ENCODE measurements at places on chromosomes 11 and 22.
A peak's percentile ranks its signal among the peaks of the same experiment; 100 is the strongest.

DNA sequence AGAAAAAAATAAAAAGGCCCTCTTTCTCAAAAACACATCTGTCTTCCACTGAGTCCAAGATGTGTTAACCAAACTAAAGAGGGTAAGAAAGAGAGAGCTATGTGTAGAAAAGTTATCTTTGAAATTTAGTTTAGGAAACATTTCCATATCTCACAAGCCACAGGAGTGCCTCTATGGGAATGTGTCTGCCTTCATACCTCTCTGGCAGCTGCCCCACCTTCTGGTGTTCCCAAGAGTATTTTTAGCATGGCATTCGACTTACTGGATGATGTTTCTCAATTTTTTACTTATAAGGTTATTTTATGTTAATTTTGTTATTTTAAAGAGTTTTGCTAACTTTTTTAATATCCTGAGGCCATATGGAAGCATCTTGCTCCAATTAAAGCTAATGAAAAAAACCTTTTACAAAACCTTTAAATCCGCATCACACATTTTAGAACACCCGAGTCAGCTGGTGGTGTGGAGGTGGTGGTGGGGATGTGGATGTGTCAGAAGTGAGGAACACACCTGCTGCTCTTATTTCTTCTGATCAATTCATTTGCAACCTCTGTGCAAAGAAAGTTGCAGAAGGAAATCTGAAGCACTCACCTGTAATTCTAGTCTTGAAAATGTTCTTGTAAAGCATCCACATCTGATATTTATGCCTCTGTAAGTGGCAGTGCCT, 112.2 kb downstream of the NCAM1 start:
- no peak for DNase-seq

DNA sequence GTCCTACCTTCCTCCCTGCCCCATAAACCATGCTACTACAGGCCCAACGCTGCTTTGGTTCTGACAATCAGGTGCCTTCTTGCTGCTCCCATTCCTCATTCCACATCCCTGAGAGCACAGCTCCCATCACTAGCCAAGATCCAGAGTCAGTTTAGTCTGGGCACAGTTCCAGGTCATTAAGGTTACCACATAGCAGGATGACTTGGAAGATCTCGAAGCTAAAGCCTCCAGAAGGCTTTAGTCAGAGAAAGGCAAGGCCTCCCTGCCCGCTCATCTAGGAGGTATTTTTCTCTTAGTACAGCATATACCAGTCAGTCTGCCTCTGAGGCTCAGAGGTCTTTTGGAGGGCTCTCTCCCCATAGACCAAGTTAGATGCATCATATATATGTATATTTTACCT, 30.3 kb downstream of the TRIM66 start:
- peak; percentile 98 for DNase-seq

DNA sequence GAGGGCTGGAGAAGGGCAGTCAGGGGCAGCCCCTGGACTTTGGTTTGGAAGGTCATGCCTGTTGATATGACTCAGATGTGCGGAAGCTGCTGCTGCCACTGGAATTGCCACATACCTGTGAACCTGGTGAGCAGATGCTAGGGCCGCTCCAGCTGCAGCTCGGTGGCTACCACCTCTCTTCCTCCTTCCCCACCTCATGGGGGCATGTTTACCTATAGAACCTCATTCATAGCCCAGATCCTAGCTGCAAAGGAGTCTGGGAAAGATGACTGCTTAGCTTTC, 17.5 kb upstream of the TSPAN18 start:
- DNase-seq = peak; percentile 31

- DNase-seq = peak; percentile 85
Measured at GRCh38 chr22:32469799-32470212, 4.8 kb upstream of the FBXO7 start.

DNA sequence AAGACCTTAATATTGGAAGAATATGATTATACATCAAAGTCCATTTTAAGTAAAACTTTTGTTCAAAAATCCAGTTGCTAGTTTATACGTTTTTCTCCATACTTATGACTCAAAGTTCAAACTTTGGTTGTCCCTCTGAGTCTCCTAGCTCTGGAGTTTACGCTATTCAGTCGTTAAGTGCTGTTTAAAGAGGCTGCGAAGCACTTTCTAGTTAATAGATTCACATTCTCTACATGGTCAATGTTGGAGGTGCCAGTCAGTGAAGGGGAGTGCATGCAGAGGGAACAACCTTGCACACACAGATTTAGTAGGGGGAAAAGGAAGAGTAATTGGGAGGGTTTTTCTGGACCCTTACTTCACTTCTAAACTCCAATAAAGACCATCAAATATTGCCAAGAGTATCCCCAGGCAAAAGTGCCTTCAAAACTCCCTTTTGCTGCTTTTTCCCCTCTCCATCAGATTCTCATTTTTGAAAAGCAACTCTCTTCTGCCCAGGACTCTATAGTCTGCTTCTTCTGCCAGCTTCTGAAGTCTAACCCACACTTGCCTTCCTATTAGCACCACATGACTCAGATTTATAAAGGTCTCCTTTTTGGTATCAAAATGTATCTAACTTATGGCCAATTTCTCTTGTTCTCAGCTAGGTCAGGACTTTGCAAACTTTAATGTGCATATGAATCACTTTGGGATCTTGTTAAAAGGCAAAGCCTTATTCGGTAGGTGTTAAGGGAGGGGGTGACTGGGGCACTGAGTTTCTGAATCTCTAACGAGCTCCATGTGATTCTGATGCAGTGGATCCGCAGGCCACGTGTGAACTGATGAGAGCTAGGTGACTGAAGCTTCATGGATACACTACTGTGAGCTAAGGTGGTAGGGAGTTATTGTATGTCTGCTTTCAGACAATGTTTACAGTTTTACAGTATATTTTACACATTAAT, 96.2 kb upstream of the MTMR2 start:
- no peak for DNase-seq

DNA sequence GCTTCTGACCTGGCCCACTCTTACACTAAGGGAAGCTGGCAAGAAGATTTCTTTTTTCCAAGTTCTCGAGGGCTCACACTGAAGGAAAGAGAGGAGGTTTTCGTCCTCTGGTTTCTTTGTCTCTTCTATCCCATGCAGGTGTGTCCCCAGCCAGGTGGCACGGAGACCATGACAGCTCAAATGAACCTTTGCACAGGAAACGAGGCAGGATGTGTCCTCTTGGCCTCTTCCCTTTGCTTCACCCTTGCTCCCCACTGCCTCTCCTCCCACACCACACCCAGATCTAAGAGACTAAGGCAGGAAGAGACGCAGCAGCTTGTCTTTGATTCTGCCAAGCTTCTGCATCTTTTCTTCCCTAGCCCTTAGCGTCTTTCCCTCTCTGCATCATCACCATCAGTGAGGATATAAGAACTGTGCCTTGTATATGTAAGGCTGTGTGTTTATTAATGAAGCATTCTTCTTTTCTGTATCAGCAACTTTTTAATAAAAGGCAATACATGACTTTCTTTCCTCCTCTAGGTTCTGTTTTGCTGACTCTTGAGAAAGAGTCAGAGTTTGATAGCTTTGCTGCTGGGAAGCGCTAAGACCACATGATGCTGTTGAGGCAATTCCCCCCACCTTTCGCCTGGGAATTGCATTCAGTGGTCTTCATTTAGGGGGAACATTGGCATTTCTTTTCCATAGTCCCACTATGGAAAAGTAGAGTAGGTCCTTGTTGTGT, 56.0 kb upstream of the PARVA start:
- no peak for DNase-seq

DNA sequence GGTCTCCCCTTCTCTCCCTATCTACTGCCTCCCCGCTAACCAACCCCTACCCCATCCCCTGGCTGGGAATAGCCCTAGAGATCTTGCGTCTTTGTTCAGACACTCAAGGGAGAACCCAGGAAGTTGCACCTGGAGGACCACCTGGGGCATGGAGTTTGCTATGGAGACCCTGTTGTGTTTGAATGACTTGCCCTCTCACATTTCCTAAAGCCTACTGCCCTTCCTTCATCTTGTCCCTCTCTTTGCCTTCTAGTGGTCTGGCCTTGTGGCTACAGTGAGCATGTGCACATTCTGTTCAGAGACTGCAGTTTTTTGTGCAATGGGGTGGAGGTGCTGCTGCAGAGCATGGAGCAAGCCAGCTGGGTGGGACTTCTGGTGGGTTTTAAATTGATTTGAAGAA, 42.5 kb downstream of the ZNRF3 start:
- no peak for DNase-seq

- DNase-seq = peak; percentile 66
Measured at GRCh38 chr11:28090052-28090749, 17.8 kb downstream of the KIF18A start.

- peak; percentile 55 for DNase-seq
Measured at GRCh38 chr11:73184953-73185671, 33.0 kb upstream of the P2RY2 start.

GRCh38 chr11:936199-936598, 10.5 kb downstream of the AP2A2 start:
- no peak for DNase-seq

DNA sequence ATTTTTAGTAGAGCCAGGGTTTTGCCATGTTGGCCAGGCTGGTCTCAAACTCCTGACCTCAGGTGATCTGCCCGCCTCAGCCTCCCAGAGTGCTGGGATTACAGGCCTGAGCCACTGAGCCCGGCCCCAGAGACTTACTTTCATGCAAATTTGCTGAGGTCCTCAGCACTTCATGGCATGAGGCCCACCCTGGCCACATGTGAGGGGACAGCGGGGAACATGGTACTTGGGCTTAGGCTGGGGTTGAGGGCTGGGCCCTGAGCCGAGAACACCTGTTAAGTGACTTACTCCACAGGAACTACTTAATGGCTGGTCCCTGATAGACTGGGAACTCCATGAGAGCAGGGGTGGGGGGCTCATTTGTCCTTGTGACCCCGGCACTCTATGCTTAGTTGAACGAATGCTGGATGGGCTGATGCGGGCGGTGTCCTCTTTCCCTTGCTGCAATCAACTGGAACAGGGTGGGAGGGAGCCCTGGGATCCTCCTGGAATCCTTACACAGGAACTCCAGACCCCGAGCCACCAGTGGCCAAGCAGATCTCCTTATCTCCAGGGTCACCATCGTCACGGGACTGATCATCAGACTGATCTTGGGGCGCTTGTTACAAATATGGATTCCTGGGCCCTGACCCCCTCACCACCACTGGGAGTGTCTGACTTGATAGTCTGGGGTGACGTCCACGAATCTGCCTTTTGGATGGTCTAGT, 1.0 kb downstream of the VSIG10L2 start:
- no peak for DNase-seq

- DNase-seq = no peak
Measured at GRCh38 chr11:72009156-72009555, 10.4 kb downstream of the IL18BP start.

GRCh38 chr22:37525746-37526350, 6.6 kb upstream of the CARD10 start:
- DNase-seq = no peak

GRCh38 chr11:14541192-14541947, 21.2 kb upstream of the PSMA1 start:
- DNase-seq = peak; percentile 24

DNA sequence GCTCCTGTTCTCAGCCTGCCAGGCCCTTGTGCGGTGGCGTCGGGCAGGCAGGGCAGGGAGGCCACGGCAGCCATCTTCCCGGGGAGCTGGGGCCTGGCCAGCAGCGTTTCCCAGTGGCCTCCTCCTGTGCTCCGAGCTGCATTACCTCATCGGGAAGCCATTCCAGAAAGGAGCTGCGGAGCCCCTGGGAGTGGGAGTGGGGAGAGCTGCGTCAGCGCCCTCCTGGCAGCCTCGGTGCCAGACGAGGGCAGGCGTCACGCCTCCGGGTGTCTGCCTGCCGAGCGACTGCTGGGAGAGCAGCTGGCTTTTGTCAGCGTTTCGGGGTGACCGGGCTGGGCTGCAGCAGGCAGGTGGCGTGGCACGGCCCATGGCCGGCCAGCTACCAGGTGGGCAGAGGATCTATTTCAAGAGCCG, 30.9 kb upstream of the WNT7B start:
- DNase-seq = peak; percentile 96

DNA sequence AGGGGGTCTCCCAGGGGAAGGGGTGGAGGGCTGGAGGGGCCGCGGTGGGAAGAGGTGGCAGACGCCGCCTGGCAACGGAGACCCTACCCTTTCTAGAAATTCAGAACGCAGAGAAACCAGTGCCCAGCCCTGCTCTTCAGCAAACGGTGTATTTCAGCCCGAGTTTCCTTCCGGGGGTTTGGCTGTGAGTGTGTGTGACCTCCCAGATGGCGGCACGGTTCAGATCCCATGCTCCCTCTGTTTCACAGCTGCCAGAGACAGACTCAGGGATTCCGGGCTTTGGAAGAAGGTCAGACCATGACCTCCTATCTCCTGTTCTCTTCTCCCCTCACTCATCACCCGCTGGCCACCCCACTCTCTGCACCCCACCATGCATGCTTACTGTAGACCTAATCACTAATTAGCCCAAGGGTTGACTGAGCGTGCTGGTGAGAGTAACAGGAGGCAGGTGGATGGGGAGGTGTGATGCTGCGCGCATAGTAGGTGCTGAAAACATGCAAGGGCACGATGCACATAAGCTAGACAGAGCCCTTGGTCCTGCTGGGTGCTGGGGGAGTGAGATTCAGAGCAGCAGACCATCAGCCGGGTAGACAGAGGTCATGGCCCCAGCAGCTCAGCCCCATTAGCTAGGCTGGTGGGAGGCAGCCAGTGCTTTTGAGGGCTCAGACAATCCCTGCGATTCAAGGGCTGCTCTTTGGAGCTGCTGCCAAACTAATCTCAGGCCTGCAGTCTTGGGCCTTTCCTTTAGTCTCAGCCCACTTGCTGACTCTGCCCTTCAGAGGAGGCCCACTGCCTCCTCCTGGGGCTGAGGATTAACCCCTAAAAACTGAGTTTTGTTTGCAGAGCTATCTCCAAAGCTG, 256.5 kb upstream of the CADM1 start:
- no peak for DNase-seq
